ENCODE measurements at places on chromosomes 4 and X.
A peak's percentile ranks its signal among the peaks of the same experiment; 100 is the strongest.

- no peak for DNase-seq
Measured at GRCh38 chrX:71910986-71911730, 513 bp downstream of the NHSL2 start.

GRCh38 chr4:152643153-152644035 is 36.4 kb downstream of the TMEM154 start:
- DNase-seq = peak; percentile 60

DNA sequence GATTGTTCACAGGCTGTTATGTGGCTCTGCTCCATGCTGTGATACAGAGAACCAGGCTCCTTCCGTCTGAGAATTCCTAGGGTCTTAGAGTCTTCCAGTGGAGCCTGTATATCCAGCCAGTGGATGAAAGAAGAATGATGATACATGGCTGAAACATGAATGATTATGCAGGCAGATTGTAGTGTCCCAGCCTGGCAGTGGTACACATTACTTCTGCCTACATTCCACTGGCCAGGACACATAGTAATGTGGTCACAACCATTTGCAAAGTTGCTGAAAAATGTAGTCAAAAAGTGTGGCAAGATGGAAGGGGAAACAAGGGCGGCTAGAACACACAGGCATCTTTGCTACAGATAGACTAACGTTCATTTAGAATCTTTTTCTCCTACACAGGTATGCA is 4.5 kb upstream of the GBA3 start:
- DNase-seq = no peak

- DNase-seq = no peak
Measured at GRCh38 chr4:74897386-74897785, 35.5 kb upstream of the PARM1 start.

- no peak for DNase-seq
Measured at GRCh38 chrX:103061486-103061885, 2.5 kb downstream of the BEX1 start.

- DNase-seq = no peak
Measured at GRCh38 chr4:152956650-152957436, 20.7 kb downstream of the FHDC1 start.

- no peak for DNase-seq
Measured at GRCh38 chrX:136816975-136817374, 36.2 kb upstream of the ARHGEF6 start.

DNA sequence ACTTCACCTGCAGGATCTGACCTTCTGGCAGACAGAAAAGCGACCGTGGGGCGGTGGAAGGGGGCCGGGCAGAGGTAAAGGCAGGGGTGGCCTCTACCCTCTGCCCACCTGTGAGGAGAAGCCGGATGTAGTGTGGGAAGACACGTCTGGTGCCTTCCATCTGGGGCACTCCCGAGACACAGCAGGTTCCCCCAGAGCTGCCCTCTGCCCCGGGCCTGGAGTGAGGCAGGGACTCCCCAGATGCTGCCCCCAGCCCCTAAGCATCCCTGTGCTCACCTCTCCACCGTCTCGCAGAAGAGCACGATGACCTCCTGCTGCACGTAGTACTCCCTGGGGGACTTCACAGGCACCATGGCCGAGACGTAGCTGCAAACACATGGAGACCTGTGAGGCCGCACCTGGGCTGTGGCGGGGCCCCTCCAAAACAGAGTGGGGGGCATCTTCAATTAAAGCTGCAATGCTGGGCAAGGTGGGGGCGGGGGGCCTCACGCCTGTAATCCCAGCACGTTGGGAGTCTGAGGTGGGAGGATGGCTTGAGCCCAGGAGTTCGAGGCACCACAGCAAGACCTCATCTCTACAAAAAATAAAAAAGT is 75.3 kb upstream of the MXD4 start:
- DNase-seq = no peak

- DNase-seq = no peak
Measured at GRCh38 chr4:168480931-168481611, 779 bp upstream of the DDX60L start.
